ENCODE measurements at places on chromosomes 7 and 10.

DNA sequence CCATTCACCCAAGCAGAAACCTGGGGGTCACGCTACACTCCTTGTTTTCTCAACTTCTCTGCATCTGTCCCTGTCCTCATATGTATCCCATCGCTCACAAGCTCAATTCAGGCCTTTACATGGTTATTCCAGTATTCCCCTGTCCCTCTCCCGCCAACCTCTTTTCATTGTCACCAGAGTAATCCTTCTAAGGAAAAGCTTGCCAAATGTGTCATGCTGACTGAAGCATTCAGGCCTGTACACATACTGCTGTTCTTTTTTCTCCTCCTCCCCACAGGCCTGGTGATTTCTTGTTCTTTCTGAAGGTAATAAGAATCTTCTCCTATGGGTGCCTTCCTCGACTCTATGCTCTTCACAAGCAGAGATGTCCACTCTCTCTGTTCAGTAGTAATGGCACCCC, 282.2 kb downstream of the PHTF2 start:
- no peak overlapping the region for H3K4me3 ChIP-seq
- H3K27me3 ChIP-seq, result no peaks in the 10 kb centered on the region
- no peaks in the 10 kb centered on the region for H3K4me1 ChIP-seq

GRCh38 chr10:93548376-93549071, 17.9 kb upstream of the FFAR4 start:
- H3K36me3 ChIP-seq, result no peaks in the 10 kb centered on the region
- no peak overlapping the region for H3K27ac ChIP-seq
- H3K4me1 ChIP-seq, result no peaks in the 10 kb centered on the region
- no peak overlapping the region for H3K4me3 ChIP-seq
- no peaks in the 10 kb centered on the region for H3K27me3 ChIP-seq

- DNase-seq, result no peak
- no peak overlapping the region for H3K27ac ChIP-seq
- no peaks in the 10 kb centered on the region for H3K27me3 ChIP-seq
- H3K36me3 ChIP-seq, result peaks cover 39% of the 10 kb centered on the region
- no peaks in the 10 kb centered on the region for H3K4me1 ChIP-seq
Measured at GRCh38 chr10:99612167-99612831, 7.9 kb downstream of the SLC25A28 start.

GRCh38 chr7:138865843-138866242, 67.8 kb upstream of the ATP6V0A4 start:
- H3K27me3 ChIP-seq, result no peaks in the 10 kb centered on the region
- no peak for DNase-seq
- H3K4me1 ChIP-seq, result no peaks in the 10 kb centered on the region
- H3K36me3 ChIP-seq, result no peaks in the 10 kb centered on the region
- no peak overlapping the region for H3K4me3 ChIP-seq

DNA sequence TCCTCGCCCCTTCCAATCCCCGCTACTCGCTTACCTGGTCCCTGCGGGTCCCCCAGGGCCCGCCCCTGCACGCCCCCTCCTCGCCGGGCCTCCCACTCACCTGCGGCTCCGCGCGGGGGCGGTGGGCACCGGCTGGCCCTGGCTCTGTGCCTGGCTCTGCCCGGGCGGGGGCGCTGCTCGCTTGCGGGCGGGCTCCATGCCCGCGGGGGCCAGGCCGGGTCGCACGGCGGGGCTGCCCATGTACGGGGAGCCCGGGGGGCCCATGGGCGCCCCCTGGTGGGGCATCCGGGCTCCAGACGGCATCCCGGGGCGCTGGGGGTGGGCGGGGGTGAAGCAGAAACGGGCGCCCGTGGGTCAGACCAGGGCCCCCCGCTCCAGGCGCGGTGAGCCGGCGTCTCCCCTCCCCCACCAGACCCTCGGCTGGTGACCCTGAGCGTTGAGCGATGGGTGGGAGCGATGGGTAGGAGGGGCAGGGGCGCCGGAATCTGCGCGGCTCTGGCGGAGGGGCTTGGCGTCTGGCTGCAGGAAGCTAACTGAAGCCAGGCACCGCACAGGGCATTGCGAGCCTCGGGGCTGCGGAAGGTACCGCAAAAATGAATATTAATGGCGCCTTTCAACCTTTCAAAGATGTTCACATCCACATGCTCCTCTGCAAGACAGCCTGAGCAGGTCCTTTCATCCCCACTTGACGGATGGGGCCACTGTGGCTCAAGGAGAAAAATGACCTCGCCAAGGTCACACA, 3.0 kb downstream of the SMARCD3 start:
- peak overlapping the region; percentile 99 for H3K27ac ChIP-seq
- no peaks in the 10 kb centered on the region for H3K27me3 ChIP-seq
- H3K36me3 ChIP-seq, result peaks cover 17% of the 10 kb centered on the region
- peaks cover 45% of the 10 kb centered on the region for H3K4me1 ChIP-seq

DNA sequence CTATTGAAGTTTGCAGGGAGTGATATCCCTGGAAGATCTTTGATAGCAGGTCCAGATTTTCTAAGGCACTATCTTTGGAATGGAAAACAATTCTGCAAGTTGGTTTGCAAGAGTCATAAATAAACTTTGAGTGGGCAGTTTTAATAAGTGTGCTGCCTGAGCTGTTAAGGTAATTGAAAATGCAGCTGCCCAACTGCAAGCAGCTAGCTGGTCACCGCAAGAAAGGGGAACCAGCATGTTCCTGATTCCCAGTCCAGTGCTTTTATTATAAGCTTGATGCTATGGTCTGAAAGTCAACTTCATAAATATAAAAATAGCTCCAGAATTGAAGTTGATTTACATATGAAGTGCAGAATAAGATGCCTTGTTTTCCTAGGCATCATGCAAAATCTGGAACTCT, 308.4 kb downstream of the ZNF248 start:
- H3K27me3 ChIP-seq, result no peaks in the 10 kb centered on the region
- no peaks in the 10 kb centered on the region for H3K4me1 ChIP-seq
- H3K36me3 ChIP-seq, result no peaks in the 10 kb centered on the region
- DNase-seq, result no peak
- H3K4me3 ChIP-seq, result no peak overlapping the region

DNA sequence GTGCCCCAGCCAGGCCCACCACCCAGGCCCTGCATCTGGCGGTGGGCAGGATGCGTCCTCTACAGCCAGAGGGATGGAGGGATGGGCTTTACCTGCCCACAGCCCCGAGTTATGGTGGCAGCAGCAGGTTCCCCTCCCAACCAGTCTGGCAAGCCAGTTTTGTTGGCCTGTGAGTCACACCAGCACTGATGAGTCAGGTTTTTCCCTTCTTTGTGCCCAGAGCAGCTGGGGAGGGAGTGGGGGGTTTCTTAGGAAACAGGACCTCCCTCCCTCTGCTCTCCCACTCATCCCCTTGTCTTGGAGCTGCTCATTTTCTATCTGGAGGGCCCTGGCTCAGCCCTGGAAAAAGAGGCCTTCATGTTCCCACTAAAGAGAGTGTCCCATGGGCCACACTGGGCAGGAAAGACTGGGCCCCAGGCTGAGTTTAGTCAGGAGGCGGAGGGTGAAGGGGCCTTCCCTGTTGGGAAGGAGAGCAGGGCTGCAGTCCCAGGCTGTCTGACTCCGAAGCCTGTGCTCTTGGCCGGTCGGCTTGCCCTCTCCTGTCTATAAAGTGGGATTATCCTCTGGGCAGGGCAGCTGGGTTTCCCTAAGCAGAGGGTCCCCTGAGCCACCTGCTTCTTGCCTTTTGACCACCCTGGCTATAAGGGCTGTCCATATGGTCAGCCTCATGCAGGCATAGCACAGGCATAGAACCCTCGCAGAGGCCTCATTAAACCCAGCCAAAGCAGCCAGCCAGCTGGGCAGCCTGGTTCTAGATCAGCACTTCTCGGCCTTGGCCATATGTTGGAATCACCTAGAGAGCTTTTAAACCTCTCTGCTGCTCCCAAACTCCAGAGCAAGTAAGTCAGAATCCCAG, 30.2 kb upstream of the ANKRD2 start:
- DNase-seq, result peak; percentile 93
- H3K27ac ChIP-seq, result peak overlapping the region; percentile 97
- no peak overlapping the region for H3K4me3 ChIP-seq
- H3K27me3 ChIP-seq, result no peaks in the 10 kb centered on the region

DNA sequence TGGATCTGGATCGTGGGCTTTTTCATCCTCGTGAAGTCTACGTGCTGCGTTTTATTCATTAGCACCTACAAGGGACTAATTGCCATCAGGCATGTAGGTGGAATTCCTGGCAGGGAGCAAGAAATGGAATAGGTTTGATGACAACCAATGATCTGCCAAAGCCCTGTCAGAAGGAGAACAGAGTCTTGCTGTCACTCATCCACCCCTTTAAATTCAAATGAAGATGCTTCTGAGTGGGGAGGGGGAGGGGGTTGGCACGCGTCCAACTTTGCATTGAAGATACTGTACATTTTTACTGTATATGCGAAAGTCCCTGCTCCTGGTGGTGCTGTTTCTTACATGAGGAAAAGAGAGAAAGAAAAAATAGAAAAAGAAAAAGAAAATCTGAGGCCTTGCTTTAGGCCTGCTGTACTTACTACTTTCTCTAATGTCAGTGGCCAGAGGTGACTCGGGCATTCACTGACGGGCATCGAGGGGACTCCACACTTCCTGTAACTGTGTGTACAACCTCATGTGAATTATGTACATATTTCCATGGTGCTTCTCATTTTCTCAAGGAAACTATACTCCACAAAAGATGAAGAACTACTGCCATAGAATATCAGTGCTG, 569.1 kb downstream of the INHBA start:
- no peaks in the 10 kb centered on the region for H3K4me1 ChIP-seq
- no peak overlapping the region for H3K4me3 ChIP-seq
- no peak for DNase-seq
- H3K36me3 ChIP-seq, result no peaks in the 10 kb centered on the region

DNA sequence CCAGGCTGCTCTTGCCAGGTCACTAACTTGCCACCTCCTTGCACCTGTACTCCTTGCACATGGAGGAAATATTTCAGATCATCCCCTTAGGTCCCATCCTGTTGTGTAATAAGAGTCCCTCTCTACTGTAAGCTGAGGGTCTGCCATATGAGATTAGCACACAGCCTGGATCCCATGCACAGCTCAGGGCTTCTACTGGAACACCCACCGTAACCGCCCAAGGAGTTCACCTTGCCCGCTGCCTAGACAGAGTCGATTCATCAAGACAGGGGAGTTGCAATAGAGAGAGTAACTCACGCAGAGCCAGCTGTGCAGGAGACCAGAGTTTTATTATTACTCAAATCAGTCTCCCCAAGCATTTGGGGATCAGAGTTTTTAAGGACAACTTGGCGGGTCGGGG, 694.4 kb upstream of the C7orf33 start:
- no peaks in the 10 kb centered on the region for H3K36me3 ChIP-seq
- H3K4me3 ChIP-seq, result no peak overlapping the region
- no peaks in the 10 kb centered on the region for H3K4me1 ChIP-seq
- no peaks in the 10 kb centered on the region for H3K27me3 ChIP-seq
- no peak for DNase-seq
- H3K27ac ChIP-seq, result no peak overlapping the region

DNA sequence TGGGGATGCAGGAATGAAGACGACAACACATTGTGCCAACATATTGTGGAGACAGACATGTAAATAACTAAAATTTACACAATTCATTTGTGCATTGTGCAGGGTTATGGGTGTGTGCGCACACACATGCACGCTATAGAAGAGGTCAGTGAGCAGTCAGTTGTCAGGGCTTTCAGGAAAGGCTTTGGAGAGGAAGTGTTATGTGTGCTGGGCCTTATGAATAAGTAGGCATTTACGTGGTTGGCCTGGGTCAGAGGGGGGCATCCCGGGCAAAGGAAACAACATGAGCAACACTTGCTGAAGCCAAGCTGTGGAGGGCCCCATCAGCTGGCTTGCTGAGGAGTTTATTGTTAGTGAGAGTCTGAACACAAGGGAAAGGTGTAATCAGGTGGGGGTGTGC, 4.1 kb downstream of the PRXL2A start:
- no peak overlapping the region for H3K27ac ChIP-seq
- DNase-seq, result no peak
- no peaks in the 10 kb centered on the region for H3K36me3 ChIP-seq
- no peak overlapping the region for H3K4me3 ChIP-seq

Data from ascending aorta (tissue), 2 donors.